ENCODE measurements at places on chromosomes 7 and 10.

DNA sequence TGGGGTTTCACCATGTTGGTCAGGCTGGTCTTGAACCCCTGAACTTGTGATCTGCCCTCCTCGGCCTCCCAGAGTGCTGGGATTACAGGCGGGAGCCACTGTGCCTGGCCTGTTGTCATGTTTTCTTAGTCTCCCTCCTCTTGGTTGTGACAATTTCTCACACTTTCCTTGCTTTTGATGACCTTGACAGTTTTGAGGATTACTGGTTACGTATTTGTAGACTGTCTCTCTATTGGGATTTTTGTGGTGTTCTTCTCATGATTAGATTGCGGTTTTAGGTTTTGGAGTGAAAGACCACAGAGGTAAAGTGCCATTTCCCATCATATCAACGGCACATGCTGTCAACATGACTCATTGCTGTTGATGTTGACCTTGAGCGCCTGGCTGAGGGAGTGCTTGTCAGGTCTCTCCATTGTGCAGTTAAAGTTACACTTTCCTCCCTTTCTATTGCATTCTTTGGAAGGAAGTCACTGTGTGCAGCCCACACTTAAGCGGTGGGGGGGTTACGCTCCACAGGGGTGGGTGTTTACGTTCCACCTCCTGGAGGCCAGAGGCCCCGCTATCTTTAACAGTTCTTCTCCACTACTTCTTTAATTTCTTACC is 10.8 kb downstream of the NEURL1 start:
- no peak for DNase-seq

DNA sequence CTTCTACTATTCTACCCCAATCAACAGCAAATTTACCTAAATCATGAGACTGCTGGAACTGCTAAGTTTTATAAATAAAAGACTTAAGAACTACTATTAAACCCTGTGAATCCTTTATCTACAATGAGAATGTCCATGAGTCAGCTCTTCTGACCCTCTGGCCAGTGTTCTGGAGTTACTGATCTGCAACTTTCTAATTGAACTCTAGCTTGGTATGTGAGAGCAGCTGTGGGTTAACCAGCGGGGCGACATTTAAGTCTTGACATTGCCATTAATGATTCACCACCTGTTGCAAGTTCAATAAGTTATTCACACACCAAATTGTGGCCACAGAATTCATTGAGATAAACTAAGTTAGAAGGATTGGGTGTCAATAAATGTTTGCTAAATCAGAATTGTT is 359.8 kb downstream of the PCDH15 start:
- no peak for DNase-seq

DNA sequence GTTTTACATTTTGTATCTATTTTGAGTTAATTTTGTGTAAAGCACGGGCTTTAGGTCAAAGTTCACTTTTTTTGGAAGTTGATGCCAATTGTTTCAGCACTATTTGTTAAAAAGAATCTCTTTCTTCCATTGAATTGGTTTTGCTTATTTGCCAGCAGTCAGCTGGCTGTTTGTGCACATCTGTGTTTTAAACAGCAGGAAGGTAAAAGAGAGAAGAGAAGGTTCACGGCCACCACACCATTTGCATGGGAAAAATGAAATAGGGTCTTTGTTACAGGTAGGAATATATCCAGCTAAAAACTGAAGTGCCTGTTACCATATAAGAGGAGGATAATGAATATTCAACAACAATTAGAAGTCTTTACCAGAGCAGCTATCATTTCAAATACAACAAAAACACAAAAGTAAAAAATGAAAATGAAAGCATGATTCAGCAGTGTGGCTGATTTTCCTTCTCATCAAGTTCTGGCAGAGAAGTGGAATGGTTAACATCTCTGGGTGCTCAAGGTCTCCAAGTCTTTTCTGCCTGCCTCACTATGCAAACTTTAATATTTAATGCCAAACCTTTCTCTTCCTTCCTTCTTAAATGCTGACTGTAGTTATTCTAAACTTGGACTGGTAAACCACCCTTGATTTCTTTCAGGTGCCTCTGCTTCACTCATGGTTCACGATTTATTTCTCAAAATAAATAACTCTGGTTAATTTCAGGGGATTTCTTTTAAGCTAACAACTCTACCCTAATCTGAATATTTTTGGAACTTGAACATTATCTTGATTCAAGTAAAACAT is 841.5 kb downstream of the GRM8 start:
- no peak for DNase-seq

DNA sequence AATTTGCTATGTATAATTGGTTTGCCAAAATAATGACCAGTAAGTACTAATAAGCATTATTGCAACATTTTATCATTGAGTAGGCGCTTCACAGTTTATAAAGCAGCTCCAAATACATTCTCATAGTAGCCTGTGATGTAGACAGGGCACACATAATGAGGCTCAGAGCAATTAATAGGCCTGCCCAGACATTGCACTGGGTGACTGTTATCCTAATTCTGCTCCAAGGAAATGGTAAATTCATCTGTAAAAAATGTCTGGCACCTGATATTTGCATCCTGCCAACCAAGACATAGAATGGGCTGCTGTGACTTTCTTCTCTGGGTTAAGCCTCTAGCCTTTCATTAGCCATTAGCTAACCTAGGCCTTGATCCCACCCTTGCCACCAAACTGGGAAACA is 97.6 kb downstream of the SEM1 start:
- no peak for DNase-seq

DNA sequence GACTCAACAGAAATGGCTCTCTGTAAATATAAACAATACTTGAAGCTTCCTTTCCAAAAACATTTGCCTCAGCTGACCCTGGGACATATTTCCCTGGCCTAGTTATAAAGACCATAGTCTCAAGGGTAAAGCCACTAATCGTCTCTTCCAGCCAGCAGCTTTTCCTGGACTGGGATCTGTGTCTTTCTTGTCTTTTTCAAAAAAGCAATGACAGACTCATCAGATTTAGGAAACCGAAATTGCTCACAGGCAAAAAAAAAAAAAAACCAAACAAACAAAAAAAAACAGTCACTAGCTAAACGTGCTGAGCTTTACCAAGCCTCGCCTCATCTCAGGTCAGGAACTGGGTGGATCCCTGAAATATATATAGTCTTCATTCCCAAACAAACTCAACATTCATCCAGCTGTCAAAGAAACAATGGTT is 23.5 kb downstream of the STN1 start:
- no peak for DNase-seq

DNA sequence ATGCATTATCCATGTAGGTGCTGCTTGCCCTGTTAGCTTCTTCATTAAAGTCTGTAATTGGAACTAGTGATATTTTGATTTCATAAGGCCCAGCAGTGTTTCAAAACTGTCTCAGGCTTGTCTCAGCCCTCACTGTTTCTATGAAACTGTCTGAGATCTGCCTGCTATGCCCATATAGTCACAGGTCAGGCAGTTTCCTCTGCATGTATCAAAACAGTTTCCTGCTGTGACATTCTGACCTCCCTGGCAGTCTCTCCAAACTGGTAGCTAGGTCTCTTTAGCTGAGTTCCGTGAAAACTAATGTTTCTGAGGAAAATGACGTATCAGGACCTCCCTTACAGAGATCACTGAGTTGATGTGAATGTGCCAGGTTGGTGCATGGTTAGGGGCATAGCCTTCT is 18.9 kb upstream of the SEMA3D start:
- DNase-seq = no peak

GRCh38 chr7:19116121-19117090 is 1.0 kb downstream of the TWIST1 start:
- DNase-seq = no peak

GRCh38 chr10:50988792-50989191 is 85.5 kb upstream of the PRKG1 start:
- no peak for DNase-seq

DNA sequence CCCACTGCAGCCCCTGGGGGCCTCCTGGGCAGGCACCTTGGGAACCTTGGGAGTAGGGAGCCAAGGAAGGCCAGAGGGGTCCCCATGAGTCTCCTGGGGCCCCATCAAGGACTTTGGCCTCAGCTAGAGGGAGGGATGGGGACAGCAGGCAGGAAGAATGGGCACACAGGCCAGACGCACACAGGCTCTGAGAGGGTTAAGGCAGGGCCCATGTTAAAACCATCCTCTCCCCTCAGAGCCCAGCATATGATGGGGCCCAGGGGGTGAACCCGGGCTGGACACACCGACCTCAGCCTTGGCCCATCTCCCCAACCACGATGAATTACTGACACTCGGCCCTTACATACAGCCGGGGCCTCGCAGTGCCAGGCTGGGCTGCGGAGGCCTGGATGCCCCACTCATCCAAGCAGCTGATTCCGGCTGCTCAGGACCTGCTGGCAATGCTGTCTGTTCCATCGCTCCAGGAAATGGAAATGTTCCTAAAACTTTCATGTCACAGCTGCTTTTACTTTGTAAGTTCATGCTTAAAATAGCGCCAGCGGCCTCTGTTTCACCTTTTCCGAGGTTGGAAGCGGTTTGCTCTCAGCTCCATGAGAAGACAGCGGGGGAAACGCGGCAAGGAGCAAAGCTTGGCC is 17.3 kb upstream of the INPP5A start:
- DNase-seq = no peak

- no peak for DNase-seq
These were observed 11.5 kb upstream of the MICU1 start for GRCh38 chr10:72637398-72637857.

DNA sequence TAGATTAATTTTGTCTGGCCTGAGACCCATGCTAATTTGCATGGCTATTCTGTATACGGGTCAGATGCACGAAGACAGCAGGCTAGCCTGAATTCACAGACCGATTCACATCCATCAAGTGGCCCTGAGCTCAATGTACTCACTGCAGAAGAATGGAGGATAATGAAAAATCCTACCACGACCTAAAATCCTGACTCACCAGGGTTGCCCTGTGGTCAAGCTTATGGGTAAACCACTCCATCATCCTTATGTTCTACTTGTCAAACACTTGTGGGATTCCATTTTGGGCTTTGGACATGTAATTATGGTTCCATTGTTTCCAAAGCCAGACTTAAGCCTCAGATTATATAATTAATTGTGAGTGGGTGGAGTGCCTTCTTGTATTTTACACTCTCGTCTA is 110.4 kb upstream of the ZNF438 start:
- no peak for DNase-seq

DNA sequence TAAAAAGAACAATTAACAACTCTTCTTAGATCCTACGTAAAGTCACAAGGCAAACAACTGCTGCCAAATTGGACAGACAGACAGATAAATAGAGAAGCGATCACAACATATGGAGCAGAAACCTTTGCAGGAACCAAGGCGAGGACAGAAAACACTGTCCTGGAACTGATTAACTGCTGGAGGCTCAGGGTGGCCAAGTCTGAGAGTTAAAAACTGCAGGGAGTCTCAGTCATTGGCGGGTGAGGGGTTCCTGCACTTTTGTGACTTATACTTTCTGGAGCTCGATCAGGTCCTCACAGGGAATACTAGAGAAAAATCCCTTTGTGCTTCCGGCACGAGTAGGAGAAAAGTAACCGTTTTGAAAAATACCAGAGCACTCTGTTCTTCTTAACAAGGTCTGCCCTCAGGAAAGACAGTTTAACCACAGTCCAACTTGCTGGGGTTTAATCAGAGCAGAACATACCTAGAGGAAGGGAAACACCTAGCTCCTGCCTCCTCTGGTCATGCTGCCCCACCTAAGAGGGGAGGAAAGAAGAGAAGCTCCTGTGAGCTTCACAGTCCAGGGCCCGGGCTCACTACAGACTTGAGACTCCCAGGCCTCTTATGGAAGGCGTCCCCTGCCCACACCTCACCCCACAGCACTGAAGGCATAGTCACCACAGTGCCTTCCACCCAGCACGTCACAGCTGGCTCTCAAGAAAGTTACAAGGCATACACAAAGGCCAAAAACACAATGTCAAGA is 74.9 kb downstream of the LARP4B start:
- DNase-seq = no peak

- no peak for DNase-seq
These were observed 5.4 kb downstream of the BAIAP2L1 start for GRCh38 chr7:98395481-98395880.

DNA sequence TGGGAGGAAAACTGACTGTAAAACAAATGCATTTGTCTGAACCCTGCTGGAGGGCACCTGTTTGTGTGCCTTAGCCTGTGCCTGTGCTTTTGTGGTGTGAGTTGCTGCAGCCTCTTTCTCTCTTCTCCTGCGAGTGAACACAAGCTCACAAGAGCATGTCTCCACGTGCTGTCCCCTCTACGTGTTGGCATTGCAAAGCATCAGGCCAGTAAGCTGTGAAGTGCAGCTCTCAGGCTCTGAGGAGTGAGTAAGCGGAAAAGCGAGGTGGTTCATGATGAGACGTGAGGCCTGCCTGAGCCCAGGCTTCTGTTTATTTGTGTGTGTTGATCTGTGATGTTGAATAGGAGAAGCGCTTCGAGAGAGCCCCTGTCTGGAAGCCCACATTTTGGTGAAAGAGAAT is 85.6 kb upstream of the PDCD4 start:
- DNase-seq = no peak

GRCh38 chr7:499853-500485 is 19.7 kb downstream of the PDGFA start:
- DNase-seq = no peak

GRCh38 chr7:51186531-51186930 is 130.1 kb downstream of the COBL start:
- no peak for DNase-seq
